ENCODE measurements at places on chromosomes 3 and 15.
A peak's percentile ranks its signal among the peaks of the same experiment; 100 is the strongest.

- no peak overlapping the region for H3K4me3 ChIP-seq
- no peaks in the 10 kb centered on the region for H3K27me3 ChIP-seq
- H3K36me3 ChIP-seq, result no peaks in the 10 kb centered on the region
- H3K4me1 ChIP-seq, result peaks cover 11% of the 10 kb centered on the region
- no peak for DNase-seq
These were observed 49.1 kb upstream of the TLE3 start for GRCh38 chr15:70146771-70147170.

DNA sequence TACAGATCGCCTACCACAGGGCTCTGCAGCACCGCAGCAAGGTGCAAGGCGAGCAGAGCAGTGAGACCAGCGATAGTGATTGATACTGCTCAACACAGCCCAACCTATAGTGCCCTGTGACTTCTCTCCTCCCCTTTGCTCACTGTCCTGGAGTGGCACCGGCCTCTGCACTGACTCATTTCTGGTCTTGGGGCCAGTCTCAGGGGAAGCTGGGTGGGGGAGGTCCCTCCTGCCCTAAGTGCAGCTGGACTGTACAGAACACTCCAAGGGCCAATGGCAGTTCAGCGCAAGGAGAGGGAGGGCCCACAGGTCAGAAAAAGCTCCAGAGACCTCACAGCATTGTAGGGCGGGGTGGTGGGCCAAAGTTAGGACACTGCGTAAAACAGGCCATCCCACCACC, 2.5 kb upstream of the OGG1 start:
- no peaks in the 10 kb centered on the region for H3K27me3 ChIP-seq
- H3K27ac ChIP-seq, result no peak overlapping the region
- H3K4me1 ChIP-seq, result peaks cover 4% of the 10 kb centered on the region
- H3K4me3 ChIP-seq, result no peak overlapping the region
- no peak for DNase-seq
- no peaks in the 10 kb centered on the region for H3K36me3 ChIP-seq

- no peak overlapping the region for H3K27ac ChIP-seq
- H3K27me3 ChIP-seq, result no peaks in the 10 kb centered on the region
- H3K4me1 ChIP-seq, result no peaks in the 10 kb centered on the region
- no peak overlapping the region for H3K4me3 ChIP-seq
- H3K36me3 ChIP-seq, result no peaks in the 10 kb centered on the region
These were observed 11.3 kb downstream of the RRP9 start for GRCh38 chr3:51930439-51930838.

DNA sequence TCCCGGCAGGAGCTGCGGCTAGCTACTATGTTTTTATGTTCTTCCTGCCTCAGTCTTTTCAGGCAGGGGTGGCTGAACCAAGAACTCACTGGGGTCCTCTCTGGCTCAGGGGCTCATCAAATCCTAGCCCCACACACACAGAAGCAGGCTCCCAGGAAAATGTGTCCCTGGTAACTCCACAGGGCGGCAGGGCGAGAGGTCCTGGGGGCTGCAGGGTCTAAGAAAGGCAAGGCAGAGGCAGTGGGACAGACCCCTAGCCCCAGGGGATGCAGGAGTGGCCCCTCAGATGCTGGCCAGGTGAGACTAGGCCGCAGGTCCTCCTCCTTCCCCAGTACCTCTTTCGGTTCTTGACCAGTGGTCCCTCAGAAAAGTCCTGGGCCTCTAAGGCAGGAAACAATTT, 48.9 kb downstream of the PTH1R start:
- H3K4me1 ChIP-seq, result peaks cover 7% of the 10 kb centered on the region
- no peak overlapping the region for H3K4me3 ChIP-seq
- H3K27ac ChIP-seq, result no peak overlapping the region
- no peak for DNase-seq
- H3K36me3 ChIP-seq, result no peaks in the 10 kb centered on the region
- H3K27me3 ChIP-seq, result no peaks in the 10 kb centered on the region

- H3K4me1 ChIP-seq, result no peaks in the 10 kb centered on the region
- peak; percentile 90 for DNase-seq
- no peaks in the 10 kb centered on the region for H3K36me3 ChIP-seq
- H3K4me3 ChIP-seq, result no peak overlapping the region
These were observed 65.9 kb downstream of the CACNA2D3 start for GRCh38 chr3:54188176-54188791.

GRCh38 chr3:31064021-31064420, 169.6 kb upstream of the GADL1 start:
- H3K36me3 ChIP-seq, result no peaks in the 10 kb centered on the region
- H3K27ac ChIP-seq, result no peak overlapping the region
- H3K4me1 ChIP-seq, result no peaks in the 10 kb centered on the region

GRCh38 chr3:33152363-33153360, 38.8 kb downstream of the CRTAP start:
- no peaks in the 10 kb centered on the region for H3K27me3 ChIP-seq
- H3K4me1 ChIP-seq, result no peaks in the 10 kb centered on the region
- H3K27ac ChIP-seq, result no peak overlapping the region
- H3K36me3 ChIP-seq, result no peaks in the 10 kb centered on the region
- no peak overlapping the region for H3K4me3 ChIP-seq

DNA sequence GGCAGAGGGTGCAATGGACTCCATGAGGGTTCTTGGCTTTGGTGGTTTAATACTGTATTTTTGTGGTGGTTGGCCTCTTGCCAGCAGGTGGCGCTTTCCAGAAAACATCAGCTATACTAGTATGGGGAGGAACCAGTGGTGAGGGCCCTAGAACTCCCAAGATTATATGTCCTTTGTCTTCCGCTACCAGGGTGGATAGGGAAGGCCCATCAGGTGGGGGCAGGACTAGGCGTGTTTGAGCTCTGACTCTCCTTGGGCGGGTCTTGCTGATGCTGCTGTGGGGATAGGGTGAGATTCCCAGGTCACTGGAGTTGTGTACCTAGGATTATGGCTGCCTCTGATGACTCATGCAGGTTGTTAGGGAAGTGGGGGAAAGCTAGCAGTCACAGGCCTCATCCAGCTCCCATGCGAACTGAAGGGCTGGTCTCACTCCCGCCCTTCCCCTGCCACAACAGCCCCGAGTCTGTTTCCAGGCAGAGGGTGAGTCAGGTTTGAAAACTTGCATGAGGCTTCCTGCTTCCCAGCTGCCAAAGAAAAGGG, 357.7 kb downstream of the OTOL1 start:
- H3K36me3 ChIP-seq, result no peaks in the 10 kb centered on the region
- no peaks in the 10 kb centered on the region for H3K27me3 ChIP-seq
- no peak overlapping the region for H3K27ac ChIP-seq
- peak; percentile 33 for DNase-seq
- H3K4me3 ChIP-seq, result no peak overlapping the region

DNA sequence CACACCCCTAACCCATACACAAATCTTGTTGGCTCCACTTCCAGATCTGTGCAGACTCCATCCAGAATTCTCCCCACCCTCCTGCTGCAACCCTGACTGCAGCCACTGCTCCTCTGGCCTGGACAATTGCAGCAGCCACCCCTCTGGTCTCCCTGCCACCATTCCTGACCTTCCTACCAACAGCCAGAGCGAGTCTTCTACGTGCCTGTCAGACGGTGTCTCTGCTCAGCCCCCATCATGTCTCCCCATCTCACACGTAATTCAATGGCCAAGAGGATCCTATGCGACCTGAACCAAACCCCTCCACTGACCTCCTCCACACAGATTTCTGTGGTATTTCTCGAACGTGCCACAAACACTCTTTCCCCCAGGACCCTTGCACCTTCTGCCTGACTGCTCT, 103.3 kb downstream of the TPRA1 start:
- H3K4me3 ChIP-seq, result no peak overlapping the region
- peaks cover 9% of the 10 kb centered on the region for H3K4me1 ChIP-seq
- H3K27me3 ChIP-seq, result no peaks in the 10 kb centered on the region
- no peak overlapping the region for H3K27ac ChIP-seq

DNA sequence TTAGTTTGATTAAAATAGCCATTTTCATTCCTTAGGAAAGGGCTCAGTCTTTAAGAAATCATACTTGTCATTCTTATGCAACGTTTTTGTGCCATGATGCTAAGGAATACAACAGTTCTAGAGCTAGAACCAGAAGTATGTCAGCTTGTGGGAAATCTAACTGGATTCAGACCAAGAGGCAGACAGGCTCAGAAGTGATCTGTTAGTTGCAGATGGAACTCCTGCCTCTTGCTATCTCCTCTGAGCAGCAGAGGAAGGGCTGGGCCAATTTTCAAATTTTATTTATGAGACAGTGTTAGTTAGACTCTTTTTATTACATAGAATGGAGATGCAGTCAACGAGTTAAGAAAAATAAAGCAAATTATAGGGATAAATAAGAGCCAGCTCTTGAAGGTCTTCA, 48.5 kb upstream of the RYR3 start:
- H3K4me1 ChIP-seq, result no peaks in the 10 kb centered on the region
- H3K36me3 ChIP-seq, result no peaks in the 10 kb centered on the region
- DNase-seq, result no peak
- no peak overlapping the region for H3K4me3 ChIP-seq
- no peak overlapping the region for H3K27ac ChIP-seq

Measured in neural progenitor cell (in vitro differentiated cells).